Thoracic aorta (tissue), 2 donors: ENCODE measurements at places on chromosomes 1 and 21. TPM values are rescaled to one million over a fixed set of nuclear protein-coding genes. Genes with fewer than 3 reads are reported as not detected.
A peak's percentile ranks its signal among the peaks of the same experiment; 100 is the strongest.

- DNase-seq: peak; percentile 23
Measured at GRCh38 chr1:43822040-43822690, 111.4 kb upstream of the ARTN start.

DNA sequence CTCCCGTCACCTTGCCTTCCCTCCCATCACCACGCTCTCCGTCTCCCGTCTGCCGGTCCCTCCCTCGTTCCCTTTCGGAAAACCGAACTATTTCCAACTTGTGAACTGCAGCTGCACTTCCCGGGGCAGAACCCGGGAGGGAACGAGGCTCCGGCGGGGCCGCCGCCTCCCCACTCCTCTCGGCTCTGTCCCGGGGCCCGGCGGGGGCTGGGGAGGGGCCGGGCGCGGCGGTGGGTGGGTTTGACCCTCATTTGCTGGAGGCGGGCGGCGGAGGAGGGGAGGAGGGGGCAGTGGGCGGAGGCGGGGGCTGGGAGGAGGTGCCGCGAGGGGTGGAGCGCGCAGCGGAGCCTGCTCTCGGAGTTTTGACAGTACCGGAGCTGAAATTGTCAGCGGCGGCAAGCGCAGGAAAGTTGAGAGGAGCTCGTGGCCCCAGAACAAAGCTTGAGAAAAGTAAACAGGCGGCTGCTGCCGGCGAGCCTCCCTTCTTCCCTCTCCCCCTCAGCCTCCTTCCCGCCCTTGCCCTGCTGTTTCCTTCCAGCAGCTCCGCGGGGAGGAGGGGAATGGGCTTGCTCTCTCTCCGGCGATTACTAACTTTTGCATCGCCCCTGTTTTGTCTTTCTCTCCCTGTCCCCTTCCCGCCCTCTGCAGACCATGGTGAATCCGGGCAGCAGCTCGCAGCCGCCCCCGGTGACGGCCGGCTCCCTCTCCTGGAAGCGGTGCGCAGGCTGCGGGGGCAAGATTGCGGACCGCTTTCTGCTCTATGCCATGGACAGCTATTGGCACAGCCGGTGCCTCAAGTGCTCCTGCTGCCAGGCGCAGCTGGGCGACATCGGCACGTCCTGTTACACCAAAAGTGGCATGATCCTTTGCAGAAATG lies 2.9 kb downstream of the LMO4 start:
- DNase-seq: peak; percentile 39

DNA sequence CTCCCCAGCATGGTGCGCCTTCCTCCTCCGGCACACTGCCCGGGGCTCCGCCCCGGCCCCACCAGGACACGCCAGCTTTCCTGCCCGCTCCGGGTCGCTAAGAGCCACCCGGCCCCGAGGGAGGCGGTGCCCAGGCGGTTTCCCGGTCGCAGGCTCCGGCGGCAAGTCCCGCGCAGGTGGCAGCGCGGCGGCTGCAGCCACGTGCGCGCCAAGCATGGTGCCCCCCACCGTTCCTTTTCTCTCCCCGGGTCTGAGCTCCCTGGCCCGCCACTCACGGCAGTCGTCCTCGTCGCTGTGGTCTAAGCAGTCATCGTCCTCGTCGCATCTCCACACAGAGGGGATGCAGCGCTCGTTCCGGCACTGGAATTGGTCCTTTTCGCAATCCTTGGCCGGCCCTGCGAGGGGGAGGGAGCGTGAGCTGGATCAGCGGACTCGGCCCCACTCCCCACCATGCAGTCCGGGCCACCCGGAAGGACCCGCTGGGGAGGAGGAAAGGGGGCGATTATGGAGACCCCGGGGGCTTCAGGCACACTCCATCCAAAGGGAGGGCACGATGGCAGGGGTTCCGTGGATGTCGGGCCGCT lies 1.2 kb downstream of the LRP8 start:
- no peak for DNase-seq

Gene LCE1E
- total RNA-seq: not detected

Gene KCNK1
- 8.5 TPM for total RNA-seq

Gene FAM72C
- not detected for total RNA-seq
